Pancreas (tissue), 10 donors: ENCODE measurements at places on chromosomes 7 and 10. TPM values are rescaled to one million over a fixed set of nuclear protein-coding genes. Genes with fewer than 3 reads are reported as not detected.

NKX6-2 gene
- 1.2 TPM for total RNA-seq

HYAL4 gene
- not detected for total RNA-seq

GRCh38 chr7:2022021-2022409 lies 210.7 kb downstream of the MAD1L1 start:
- DNase-seq = no peak
- H3K27me3 ChIP-seq = no peaks in the 10 kb centered on the region
- H3K4me3 ChIP-seq = no peak overlapping the region
- no peak overlapping the region for H3K27ac ChIP-seq
- H3K4me1 ChIP-seq = no peaks in the 10 kb centered on the region
- no peaks in the 10 kb centered on the region for H3K36me3 ChIP-seq

- H3K4me1 ChIP-seq = peaks cover 20% of the 10 kb centered on the region
- no peak overlapping the region for H3K4me3 ChIP-seq
- H3K27me3 ChIP-seq = no peaks in the 10 kb centered on the region
- DNase-seq = no peak
Observed at GRCh38 chr7:55026867-55027490, 8.2 kb downstream of the EGFR start.

DNA sequence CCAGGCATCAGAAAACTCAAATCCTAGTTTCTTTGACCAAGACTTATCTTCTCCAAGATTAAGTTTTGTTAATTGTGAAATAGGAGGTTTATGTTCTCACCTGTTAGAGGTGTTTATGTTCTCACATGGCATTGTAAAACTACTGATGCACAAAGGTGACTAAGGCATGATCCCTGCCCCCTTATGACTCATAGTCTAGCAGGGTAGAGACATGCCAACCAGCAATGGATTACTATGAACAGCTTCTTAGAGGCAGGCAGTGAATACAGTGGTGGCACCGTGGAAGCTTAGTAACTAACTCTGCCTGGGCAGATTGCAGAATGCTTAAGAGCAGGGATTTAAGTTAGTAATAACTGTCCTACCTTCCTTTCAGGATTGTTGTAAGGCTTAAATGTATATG lies 400.9 kb downstream of the SORCS3 start:
- no peaks in the 10 kb centered on the region for H3K36me3 ChIP-seq
- H3K27ac ChIP-seq = no peak overlapping the region
- H3K4me3 ChIP-seq = no peak overlapping the region

GRCh38 chr10:30398193-30398592 lies 35.8 kb upstream of the MAP3K8 start:
- no peak overlapping the region for H3K4me3 ChIP-seq
- H3K27me3 ChIP-seq = no peaks in the 10 kb centered on the region
- H3K4me1 ChIP-seq = no peaks in the 10 kb centered on the region
- DNase-seq = no peak

DNA sequence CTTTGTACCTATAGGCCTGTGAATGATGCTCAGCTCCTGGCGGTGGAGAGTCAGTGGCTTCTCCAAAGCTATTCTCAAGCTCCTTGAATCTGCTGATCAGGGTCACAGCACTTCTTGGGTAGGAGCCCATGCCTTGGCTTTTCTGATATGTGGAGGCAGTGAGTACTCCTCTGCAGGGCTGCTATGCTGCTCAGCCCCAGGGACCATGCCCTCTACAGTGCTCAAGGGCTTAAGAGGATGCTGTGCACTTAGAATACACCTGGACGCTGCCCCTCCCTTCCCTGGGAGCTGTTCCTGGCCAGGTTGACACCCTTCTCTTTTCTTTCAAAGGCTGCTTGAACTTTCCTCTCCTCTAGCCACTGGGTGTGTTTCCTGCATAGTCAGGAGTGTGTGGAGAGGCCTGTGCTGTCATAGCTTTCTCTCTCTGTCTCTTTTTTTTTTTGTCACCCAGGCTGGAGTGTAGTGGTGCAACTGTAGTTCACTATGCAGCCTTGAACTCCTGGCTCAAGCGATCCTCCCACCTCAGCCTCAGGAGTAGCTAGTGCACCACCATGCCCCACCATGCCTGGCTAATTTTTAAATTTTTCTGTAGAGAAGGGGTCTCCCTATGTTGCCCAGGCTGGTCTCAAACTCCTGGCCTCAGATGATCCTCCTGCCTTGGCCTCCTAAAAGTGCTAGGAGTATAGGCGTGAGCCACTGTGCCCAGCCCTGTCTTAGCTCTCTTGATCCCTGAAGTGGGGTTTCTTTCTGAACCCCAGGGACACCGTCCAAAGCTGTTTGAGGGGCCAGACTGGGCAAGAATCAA lies 113.9 kb downstream of the KIF20B start:
- H3K36me3 ChIP-seq = no peaks in the 10 kb centered on the region
- no peaks in the 10 kb centered on the region for H3K4me1 ChIP-seq

- peaks cover 11% of the 10 kb centered on the region for H3K36me3 ChIP-seq
- no peaks in the 10 kb centered on the region for H3K27me3 ChIP-seq
- no peak for DNase-seq
- H3K27ac ChIP-seq = no peak overlapping the region
Observed at GRCh38 chr10:100960251-100960650, 9.1 kb upstream of the SEMA4G start.

GRCh38 chr7:101370836-101371235 lies 8.2 kb downstream of the COL26A1 start:
- no peaks in the 10 kb centered on the region for H3K4me1 ChIP-seq
- H3K36me3 ChIP-seq = no peaks in the 10 kb centered on the region
- no peaks in the 10 kb centered on the region for H3K27me3 ChIP-seq
- H3K4me3 ChIP-seq = no peak overlapping the region
- no peak overlapping the region for H3K27ac ChIP-seq
- DNase-seq = no peak

DNA sequence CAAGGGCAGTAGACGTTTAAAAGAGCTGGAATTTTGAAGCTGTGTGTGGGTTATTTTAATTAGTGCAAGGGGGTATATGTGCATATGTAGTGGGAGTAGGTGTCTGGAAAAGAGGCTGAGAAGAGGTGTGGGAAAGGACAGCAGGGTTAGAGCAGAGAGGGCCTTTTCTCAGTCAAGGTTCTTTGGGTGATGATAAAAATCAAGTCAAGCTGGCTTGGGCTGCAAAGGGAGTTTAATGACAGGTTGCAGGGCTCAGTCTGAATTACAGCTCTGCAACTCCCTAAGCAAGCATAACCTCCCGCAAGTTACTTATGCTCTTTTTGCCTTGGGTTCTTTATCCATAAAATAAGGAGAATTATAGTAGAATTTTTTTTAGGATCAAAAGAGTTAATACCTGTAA lies 83.5 kb downstream of the RELN start:
- H3K4me1 ChIP-seq = no peaks in the 10 kb centered on the region
- H3K4me3 ChIP-seq = no peak overlapping the region
- no peaks in the 10 kb centered on the region for H3K36me3 ChIP-seq
- no peak for DNase-seq
